Activated T-cell treated with anti-CD3 and anti-CD28 coated beads for 24 hours (primary cell): ENCODE measurements at places on chromosomes 7 and 10.

DNA sequence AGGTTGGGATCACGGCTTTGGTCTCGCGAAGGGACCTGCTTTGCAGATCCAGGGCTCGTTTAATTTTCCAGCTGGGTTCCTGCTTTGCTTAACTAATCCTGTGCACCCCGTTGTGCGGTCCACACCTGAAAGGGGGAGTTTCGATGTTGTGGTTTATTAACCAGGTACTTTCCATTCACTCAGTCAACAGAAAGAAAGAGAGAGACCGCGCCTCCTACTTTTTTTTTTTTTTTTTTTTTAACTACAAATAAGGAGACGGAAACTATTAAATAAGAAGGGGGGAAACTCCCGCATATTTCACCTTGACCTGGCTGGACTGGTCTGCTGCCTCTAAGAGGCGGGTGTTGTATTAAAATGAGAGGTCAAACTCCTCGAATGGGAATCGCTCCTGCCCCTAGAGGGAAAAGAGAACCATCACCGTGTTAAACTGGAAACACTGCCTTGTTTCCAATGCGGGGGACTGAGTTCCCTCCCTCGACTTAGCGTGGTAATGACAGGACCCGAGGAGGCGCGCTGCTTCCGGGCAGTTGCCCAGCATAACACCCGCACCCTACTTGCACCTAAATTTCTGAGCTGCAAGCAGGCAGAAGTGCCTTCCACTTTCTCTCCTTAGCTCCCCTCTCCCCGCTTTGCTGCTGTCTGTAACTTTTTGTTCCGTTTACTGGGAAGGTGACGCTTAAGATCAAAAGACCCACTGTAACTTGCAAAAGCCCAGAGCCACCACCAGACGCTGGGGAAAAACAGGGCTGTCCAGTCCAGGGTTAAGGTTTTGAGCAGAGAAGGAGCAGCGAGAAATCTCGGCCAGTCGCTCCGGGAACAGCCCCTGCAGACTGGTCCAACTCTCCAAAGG, 1.1 kb upstream of the ITGB8 start:
- DNase-seq: no peak

- no peak for DNase-seq
These were observed 4.6 kb downstream of the REPIN1 start for GRCh38 chr7:150373049-150373801.

DNA sequence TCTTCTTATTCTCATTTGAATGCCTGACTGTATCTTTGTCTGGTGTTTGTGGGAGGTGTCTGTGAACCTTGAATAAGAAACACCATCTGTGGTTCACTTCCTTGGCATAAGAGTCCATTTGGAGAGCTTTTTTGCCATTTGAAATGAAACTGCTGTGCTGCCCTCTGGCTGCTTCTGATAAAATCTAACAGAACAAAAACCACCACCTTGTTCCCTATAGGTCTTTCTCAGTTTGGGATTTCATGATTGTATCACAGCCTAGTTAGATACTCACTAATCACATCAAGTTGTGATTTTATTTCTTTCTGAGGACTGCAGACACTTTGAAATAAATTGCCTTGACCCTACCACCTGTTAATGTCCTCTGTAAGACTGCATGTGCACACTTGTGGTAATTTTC, 102.7 kb upstream of the FAM13C start:
- DNase-seq: no peak

DNA sequence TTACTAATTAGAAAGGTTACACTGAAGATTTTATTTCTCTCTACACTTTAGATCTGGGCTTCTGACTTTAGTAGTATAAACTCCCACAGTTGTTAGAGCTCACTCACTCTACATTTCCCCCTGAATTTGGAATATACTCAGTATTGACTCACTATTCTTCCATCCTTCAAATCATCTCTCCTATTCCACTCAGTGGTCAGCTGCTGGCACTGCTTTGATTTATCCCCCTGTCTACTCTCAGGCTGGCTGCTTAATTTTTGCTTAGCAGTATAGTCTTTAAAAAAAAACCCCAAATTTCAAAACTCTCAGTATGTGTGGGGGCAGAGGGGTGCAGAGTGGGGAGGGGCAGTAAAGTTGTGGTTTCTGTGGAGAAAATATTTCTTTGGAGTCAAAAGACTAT, 68.9 kb downstream of the CDK6 start:
- DNase-seq: no peak

- no peak for DNase-seq
These were observed 15.9 kb downstream of the FAM53B start for GRCh38 chr10:124728071-124728829.

GRCh38 chr10:58367069-58367468, 18.1 kb upstream of the TFAM start:
- no peak for DNase-seq

DNA sequence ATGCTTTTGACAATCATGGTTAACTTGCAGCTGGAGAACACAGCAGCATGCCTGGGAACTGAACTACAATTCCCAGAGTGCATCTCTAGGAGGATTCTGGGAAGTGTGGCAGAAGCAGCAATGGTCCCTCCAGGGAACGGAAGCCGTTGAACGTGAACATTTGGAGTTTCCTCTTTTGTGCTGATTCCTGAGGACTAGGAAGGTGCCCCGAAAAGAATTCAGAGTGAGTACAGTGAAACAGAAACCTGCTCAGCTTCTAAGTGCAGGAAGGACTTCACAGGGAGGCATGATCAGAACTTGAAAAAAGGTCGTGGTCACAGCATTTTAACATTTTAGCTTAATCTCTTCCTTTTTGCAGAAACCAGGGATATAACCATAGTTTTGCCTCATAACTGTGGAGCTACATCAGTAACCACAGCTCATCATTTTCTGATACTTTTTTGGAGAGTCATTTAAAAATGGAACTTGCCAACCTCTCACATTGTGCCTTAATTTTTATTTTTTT, at the start of gene NUDT13:
Gene NUDT13 (plus strand): TSS at position 111 of the 505 bp plus-strand sequence. CDS start 3,911 bp downstream, outside the sequence.
- peak; percentile 28 for DNase-seq

GRCh38 chr10:47376522-47377220, 7.4 kb downstream of the ZNF488 start:
- DNase-seq: no peak

- DNase-seq: no peak
These were observed 757.0 kb upstream of the C7orf33 start for GRCh38 chr7:147833557-147833956.

- no peak for DNase-seq
These were observed at the start of gene LANCL2 for GRCh38 chr7:55365205-55365674. TSS of gene LANCL2 (plus strand) at chr7:55365337. CDS start at chr7:55366026, 689 bp downstream.

DNA sequence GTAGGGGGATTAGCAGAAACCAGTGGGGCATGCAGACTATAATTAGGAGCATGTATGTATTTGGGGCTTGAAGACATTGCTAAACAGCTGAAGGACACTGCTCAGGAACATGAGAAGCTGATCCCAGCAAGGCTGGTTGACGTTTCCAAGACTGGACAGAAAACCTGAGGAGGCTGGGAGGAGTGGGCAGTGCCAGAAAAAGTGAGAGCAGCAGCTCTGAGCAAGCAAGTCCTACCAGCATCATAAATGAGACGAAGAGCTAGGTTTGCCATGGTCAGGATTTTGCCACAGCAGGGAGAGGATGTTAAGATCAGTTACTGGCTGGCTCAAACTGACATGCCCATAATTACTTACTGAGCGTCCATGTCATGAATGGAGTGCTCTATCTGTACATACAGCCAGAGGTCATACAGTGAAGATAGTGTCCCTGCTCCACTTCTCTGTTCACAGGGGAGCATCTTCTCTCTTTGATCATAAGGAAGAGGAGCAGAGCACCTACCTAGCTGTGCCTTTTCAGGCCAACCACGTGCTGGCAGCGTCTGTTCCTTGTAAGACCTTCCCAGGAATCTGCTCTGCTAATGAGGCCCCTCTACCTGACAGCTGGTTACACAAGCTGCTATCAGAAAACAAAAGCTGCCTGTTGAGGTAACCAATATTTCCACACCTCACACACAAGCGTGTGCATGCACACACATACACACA, 44.7 kb downstream of the PDE1C start:
- no peak for DNase-seq

GRCh38 chr10:68959695-68960527, 3.9 kb downstream of the DDX21 start:
- no peak for DNase-seq

DNA sequence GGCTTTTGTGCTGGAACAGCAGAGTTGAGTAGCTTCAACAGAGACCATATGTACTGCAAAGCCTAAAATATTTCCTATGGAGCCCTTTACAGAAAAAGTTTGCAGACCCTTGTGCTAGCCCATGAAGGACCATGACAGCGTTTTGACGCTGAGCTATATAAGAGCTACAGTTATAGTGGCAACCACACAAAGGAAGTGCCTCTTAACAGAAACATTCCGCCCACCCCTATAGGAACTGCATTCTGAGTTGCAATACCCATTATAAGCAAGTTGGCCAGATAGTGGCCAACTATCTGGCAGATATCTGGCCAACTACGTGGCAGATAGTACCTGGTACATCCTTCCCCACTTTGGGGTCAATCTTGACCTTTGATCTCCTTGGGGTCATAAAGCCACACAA, 47.5 kb upstream of the DMBT1 start:
- no peak for DNase-seq

- no peak for DNase-seq
These were observed 30.2 kb upstream of the CYP26C1 start for GRCh38 chr10:93030409-93030808.

DNA sequence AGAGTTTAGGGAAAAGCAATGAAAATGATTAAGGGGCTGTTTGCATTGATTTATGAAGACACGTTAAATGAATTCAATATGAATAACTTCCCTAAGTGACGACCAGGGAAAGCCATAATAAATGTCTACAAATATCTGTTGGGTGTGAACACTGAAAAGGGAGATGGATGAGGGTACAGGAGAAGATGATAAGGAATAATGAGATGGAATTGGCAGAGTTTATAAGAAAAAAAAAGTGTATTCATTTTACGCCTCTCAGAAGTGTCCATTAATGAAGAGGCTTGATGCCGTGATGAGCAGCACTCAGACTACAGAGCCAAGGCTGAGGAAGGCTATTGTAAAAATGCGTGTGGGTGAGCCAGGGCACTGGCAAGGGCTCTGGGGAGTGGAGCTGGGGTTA, 346.7 kb upstream of the AKR1E2 start:
- DNase-seq: no peak

DNA sequence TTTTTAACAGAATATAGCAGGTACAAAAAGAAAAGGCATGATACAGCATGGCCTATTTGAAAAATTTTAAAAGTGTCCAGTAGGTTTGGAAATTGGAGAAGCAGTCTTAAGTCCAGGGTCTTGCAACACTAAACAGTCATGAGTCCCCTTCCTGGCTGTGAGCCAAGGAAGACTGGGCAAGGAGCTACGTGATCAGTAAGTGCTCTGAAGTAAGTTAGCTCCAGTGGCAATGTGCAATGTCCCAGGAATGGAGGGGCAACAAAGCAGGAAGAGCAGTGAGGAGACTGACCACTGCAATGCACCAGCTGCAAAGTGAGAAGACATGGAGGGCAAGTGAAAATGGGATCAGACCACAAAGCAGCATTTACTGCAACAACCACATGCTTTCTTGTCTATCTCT, 72.9 kb upstream of the GRID1 start:
- no peak for DNase-seq

GRCh38 chr10:126422567-126422966, 34.3 kb upstream of the ADAM12 start:
- DNase-seq: no peak

DNA sequence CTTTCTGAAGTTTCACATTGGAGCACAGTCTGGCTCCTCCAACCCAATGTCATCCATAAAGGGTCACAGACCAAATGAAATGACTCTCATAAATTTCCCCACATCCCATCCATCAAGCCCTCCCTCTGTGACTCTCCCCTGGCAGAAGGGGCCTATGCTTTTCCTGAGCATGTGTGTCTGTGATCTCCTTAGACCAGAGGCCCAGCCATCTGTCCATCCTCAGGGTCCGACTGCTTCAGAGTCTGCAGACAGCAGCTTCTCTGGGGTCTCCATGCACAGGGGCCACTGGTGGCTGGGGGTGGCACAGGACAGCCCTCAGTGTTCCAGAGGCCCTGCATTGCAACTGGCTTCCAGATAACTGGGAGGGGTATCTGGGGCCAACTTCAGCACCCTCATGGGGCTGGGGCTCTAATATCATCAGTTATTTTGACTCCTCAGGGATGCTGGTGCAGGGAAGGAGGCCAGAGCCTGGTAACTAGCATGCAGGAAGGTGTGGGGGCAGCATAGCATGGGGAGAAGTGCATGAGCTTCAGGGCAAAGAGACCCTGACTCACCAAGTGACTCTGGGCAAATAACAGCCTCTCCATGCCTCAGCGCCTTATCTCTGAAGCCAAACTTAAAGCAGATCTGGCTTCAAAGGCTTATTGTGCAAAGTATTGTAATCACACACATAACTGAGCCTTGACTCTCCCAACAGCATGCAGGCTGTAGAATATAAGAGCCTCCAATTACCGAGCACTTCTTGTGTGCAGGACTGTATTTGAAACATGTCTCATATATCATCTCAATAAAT, 266.9 kb downstream of the GRID1 start:
- DNase-seq: no peak

DNA sequence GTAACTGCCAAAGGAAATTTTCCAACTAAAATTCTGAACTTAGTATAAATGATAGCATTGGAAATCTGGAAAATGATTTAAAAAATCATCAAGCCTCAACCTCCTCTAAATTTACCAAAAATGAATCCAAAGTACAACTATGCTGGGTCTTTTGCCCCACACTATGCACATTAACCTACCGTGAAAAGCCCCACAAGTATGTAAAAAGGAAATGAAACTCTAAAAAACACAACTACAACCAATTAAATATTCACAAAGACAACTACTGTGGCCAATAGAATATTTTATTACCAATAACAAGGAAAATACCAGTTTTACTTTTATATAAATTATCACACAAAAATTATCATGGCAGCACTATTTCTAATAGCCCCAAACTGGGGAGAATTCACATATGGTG, 19.3 kb downstream of the EIF3A start:
- DNase-seq: no peak

GRCh38 chr10:49288341-49289065, 10.5 kb upstream of the C10orf71 start:
- DNase-seq: no peak

- DNase-seq: no peak
These were observed 5.6 kb downstream of the PCGF5 start for GRCh38 chr10:91226093-91226492.

GRCh38 chr10:99292159-99292558, 37.0 kb upstream of the CNNM1 start:
- DNase-seq: no peak

DNA sequence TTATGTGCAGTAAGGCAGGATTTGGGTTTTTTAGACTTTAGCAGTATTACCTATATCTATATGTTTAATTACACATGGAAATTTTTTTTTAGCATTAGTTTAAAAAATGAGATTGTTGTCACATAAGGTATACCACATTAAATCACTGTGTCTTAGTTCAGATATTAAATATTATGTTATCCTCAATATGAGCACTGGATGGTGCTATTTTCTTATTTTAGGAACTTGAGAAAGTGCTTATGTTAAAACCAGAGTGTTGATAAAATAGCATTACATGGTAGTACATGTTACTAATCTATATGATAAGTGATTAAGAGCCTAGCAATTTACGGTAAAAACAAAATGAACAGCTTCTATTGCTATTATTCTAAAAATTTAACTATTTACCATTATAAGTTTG, 28.8 kb downstream of the MIOS start:
- no peak for DNase-seq

- DNase-seq: no peak
These were observed 21.3 kb upstream of the NUB1 start for GRCh38 chr7:151320263-151320845.

GRCh38 chr10:100155936-100156335, 29.9 kb downstream of the ERLIN1 start:
- no peak for DNase-seq

- DNase-seq: no peak
These were observed 7.9 kb upstream of the WIPF3 start for GRCh38 chr7:29798422-29798821.
